NCI-H1105 treated with DMSO at 0.1 percent for 48 hours (cell line): ENCODE measurements at places on chromosomes 16 and 17.

GRCh38 chr16:71479420-71479819 is 9.7 kb downstream of the ZNF19 start:
- no peak for DNase-seq

- DNase-seq = peak; percentile 29
Measured at GRCh38 chr16:74695450-74696422, 4.9 kb downstream of the MLKL start.

DNA sequence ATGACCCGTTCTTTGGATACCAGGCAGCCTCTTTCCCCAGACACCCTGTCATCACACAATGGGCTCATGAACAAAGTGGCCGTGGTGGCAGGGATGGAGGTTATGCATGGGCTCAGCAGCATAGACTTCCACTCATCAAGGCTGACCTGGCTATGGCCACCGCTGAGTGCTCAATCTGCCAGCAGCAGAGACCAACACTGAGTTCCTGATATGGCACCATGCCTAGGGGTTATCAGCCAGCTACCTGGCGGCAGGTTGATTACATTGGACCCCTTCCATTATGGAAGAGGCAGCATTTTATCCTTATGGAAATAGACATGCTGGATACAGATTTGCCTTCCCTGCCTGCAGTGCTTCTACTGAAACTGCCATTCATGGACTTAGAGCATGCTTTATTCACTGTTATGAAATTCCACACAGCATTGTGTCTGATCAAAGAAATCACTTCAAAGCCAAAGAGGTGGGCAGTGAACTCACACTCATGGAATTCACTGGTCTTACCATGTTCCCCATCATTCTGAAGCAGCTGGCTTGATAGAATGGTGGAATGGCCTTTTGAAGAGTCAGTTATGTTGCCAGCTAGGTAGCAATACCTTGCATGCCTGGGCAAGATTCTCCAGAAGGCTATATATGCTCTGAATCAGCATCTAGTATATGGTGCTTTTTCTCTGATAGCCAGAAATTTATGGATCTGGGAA is 160.6 kb downstream of the PRKCB start:
- DNase-seq = no peak

DNA sequence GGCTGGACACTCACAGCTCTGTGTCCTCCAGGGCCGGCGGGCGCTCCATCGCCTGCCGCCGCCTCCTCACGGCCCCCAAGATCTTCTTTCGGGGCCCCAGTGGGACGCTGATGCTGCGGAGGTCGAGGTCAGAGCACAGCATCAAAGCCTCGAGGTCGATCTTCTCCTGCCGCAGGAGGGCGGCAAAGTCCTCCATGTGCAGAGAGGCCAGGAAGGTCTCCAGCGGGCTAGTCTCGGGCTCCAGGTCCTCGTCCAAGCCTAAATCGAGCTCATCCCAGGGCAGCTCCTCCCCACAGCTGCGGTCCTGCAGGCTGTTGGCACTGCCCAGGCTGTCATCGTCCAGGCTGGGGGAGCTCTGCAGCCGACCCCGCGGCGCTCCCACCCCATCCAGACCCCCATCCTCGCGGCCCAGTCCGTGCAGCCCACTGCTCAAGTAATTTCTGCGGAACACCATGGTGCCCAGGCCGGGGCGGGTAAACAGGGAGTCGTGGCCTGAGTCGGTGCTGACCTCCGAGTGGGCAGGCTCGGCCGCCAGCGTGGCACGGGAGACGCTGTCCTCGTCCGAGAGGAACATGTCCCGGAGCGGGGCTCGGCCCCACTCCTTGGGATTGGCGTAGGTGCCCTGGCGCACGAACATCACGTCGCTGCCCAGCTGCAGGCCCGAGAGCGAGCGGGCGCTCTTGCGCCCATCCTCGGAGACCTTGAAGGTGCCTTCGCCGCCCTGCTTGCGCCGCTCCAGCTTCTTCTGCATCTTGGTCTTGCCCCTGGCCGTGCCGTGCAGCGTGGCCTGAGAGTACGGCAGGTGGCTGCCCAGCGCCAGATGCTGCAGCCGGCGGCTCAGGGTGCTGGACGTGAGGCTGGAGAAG is 3.4 kb downstream of the USH1G start:
- DNase-seq = no peak

DNA sequence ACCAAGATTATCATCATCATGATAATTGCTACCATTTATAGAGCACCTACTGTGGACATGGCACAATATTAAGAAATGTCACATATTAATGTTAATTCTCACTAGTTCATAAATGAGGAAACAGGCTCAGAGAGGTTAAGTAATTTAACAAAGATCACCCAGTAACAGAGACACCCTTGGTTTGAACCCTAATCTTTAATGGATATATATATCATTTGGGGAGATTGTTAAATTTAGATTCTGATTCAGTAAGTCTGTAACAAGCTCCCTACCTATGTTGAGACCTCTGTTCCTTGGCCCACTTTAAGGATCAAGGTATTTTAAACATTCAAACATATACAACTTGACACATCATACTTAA is 804 bp upstream of the TMEM100 start:
- no peak for DNase-seq
